ENCODE measurements at places on chromosomes 1 and 21.

- DNase-seq = no peak
Measured at GRCh38 chr1:210159211-210159610, 73.4 kb upstream of the SERTAD4 start.

DNA sequence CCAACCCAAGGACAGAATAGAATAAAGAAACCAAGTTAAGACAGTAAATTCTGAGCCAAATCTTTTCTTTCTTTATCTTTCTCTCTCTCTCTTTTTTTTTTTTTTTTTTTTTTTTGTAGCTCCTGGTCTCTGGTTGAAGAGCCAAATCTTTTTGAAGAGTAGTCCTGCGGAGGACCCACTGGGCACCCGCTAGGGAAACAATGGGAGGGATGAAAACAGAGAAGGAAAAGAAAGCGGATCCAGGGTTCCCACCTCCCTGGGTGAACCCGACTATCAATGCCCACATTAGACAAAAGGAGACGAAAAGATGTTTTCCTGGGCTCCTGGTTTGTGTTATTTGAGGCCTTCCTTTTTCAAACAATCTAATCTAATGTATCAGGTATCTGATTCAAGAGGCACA lies 49.8 kb upstream of the FBXO28 start:
- no peak for DNase-seq

DNA sequence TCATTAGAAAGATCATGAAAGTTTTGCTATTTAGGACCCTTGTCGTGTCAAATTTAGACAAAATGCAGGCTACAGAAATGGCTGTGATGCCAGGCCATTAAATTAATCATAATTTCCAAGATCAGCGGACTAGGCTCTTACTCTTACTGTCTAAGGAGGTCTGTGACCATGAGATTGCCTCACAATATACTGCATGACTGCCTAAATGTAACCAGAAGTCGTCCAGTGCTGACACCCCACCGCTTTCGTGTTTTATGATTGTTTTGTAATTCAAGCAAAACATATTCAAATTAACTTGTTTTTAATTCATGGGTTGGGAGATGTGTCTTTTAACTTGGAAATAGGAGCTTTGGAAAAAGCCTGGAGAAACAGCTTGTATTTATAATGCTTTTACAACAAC lies 947.5 kb downstream of the BRINP3 start:
- no peak for DNase-seq

GRCh38 chr21:15121655-15122120 lies 56.9 kb upstream of the NRIP1 start:
- no peak for DNase-seq

- DNase-seq = no peak
Measured at GRCh38 chr1:110628323-110629105, 22.4 kb upstream of the KCNA2 start.

DNA sequence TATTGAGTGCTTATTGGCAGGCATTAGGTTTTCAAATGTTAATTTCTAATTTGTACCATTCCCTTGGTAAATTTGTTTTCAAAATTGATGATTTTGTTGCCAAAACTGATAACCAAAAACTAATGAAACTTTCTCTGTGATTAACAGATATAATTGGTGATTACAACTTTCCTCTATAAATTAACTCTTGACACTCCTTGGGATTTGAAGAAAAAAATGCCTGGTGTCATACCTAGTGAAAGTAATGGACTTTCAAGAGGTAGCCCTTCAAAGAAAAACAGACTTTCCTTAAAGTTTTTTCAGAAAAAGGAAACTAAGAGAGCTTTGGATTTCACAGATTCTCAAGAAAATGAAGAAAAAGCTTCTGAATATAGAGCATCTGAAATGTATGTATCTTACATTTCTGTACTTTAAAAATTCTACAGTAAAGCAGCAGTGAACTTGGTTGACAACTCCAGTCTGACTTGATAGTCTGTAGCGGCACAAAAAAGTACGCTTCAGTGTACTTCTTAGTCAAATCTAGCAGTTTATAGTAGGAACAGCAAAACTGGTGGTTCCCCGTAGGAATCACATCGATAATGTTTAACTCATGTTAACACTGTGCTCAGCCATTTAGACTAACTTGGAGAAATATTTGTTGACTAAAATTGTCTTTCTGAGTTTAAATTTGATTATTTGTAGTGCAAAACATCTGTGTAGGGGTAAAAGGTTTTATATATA lies 3.0 kb downstream of the USP1 start:
- no peak for DNase-seq

DNA sequence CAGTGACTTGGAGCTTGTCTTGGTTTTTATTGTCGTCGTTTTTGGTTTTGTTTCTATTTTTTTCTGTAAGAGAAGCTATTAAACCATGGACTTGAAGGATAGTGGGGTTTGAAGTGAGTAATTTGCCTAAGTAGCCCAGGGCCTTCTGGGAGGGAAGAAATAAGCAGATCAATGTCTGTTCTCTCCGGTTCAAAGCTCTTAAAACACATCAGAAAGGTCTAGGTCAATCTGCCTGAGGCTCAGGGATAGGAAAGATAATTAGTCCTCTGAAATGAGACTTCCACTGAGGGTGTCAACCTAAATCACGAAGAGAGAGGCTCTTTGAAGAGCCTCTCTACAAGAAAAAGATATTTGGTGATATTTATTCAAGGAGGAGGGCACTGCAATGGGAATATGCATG lies 178.0 kb downstream of the MATN1 start:
- DNase-seq = no peak

Measured in stimulated activated naive B cell treated with anti-CD40 and anti-IgM and Interleukin-4, amounts not matched to agents 10 μg/mL and 1 μg/mL and 100 μg/mL, for 72 hours (primary cell).